ENCODE measurements at places on chromosomes 1 and 21.
A peak's percentile ranks its signal among the peaks of the same experiment; 100 is the strongest.

GRCh38 chr1:45516465-45516864 lies 5.2 kb downstream of the PRDX1 start:
- no peak for DNase-seq

GRCh38 chr1:154741327-154741726 lies 128.8 kb downstream of the KCNN3 start:
- DNase-seq, result no peak

GRCh38 chr1:200916681-200917080 lies 22.0 kb downstream of the INAVA start:
- no peak for DNase-seq

GRCh38 chr1:58809325-58810010 lies 25.6 kb upstream of the JUN start:
- no peak for DNase-seq

DNA sequence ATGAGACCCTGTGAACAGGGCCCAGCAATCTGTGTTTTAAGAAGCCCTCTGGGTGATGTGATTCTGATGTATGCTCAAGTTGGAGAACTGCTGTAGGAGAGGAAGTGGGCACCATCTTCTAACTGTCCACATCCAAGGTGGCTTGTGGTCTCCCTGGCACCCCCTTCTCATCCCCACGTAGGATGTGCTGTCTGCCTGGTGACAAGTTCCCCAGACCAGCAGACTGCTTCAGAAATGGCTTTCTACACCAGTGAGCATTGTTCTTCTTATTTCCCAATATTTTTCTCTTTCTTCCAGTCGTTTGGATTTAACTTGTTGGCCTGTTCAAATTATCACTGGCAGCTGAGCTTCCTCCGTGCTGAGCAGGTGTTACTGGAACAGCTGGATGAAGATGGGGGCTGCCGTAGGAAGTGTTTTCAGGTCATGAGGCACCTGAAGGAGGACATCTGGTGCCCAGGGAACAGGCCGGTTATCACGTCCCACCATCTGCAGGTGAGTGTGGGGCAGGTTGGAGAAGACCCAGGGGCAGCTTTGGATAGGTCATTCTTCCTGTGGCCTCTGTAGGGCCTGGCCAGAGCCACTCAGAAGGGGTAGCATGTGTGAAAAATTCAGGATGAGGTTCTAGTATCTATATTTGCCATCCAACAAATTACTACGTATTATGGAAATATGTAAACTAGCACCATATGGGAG lies 16.8 kb downstream of the MAB21L3 start:
- DNase-seq, result no peak

DNA sequence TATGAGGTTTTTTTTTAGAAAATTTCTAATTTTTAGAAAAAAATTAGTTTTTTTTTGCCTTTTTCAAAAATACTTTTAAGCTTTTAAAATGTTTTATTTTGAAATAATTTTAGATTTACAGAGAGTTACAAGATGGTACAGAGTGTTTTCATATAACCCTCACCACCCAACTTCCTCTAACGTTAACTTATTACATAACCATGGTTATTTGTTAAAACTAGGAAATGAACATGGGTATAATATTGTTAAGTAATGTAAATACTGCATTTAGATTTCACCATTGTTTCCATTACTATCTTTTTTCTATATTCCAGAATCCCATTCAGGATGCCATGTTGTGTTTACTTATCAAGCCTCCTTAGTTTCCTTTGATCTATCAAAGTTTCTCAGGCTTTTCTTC lies 45.2 kb upstream of the ST6GALNAC3 start:
- DNase-seq, result no peak

DNA sequence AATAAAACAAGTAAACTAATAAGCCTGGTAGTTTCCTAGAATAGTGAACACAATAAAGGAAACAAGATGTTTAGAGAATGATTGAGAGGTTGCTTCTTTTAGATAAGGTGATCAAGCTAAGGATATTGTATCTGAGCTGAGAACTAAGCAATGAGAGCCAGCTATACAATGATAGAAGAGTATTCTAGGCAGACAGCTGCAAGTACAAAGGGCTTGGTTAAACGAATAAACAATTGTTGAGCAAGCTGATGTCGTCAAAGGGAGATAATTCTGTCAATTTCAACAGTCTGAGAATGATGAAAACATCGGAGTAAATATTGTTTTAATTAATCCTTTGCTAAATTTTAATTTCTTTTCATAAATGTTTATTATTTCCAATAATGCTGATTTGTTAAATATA lies 5.5 kb upstream of the FH start:
- no peak for DNase-seq

GRCh38 chr1:86778569-86779239 lies 74.3 kb downstream of the SH3GLB1 start:
- no peak for DNase-seq

GRCh38 chr1:41462680-41463004 lies 21.8 kb downstream of the EDN2 start:
- no peak for DNase-seq

GRCh38 chr1:201253906-201254624 lies 29.2 kb upstream of the PKP1 start:
- DNase-seq, result no peak

DNA sequence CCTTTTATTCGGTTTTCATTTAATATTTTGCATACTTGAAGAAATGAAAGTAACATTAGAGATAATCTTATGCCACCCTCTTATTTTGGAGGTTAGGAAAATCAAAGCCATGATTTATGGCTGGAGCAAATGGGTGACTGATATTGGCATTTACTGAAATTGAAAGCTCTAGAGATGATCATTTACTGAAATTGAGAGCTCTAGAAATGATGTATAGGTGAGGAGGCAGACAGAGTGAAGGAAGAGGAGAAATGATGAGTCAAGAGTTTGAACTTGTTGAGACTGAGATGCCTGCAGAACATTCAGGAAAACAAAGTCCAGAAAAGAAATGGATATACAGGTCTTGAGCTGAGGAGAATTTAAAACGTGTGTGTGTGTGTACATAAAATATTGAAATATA lies 217.6 kb downstream of the LTN1 start:
- DNase-seq, result no peak

DNA sequence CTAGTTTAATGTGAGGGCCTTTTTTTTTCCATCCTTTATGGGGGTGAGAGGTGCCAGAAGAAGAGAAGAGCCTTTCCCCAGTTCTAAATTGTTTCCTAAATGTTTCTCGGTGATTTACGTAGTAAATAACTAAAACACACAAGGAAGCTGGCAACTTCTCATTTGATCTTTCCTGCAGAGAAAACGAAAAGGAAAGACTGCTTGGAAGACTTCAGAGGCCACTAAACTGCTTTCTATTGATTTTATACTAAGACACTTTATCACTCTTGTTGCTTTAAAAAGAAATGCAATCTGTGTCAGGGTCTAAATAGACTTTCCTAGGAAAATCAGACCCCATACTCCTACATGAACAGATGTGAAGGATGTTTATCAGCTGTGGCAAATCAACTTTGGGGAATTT lies 52.1 kb upstream of the KAZN start:
- no peak for DNase-seq

GRCh38 chr21:33948951-33949444 lies 33.4 kb upstream of the ATP5PO start:
- no peak for DNase-seq

DNA sequence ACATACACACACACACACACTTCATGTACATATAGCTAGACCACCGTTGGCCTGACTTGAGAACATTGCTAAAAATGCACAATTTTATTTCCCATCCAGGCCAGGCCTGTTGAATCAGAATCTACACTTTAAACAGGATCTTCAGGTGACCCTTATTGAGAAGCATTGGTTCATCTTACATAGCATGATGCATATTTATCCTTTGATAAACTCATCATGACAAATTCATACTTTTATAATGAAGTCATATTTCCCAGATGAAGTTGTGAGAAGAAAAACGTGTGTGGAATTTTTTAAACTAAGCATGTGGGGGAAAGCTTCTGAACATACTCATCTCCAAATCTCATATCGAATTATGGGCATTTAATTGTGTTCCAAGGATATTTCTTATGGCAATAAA lies 877.7 kb downstream of the MRPL39 start:
- no peak for DNase-seq

- DNase-seq, result no peak
Observed at GRCh38 chr1:231705806-231706760, 79.5 kb downstream of the DISC1 start.

- DNase-seq, result no peak
Observed at GRCh38 chr1:76129731-76130130, 55.2 kb downstream of the ST6GALNAC3 start.

GRCh38 chr1:42152119-42152518 lies 1.1 kb upstream of the GUCA2B start:
- DNase-seq, result no peak

- no peak for DNase-seq
Observed at GRCh38 chr1:60262701-60263100, 189.1 kb upstream of the C1orf87 start.

DNA sequence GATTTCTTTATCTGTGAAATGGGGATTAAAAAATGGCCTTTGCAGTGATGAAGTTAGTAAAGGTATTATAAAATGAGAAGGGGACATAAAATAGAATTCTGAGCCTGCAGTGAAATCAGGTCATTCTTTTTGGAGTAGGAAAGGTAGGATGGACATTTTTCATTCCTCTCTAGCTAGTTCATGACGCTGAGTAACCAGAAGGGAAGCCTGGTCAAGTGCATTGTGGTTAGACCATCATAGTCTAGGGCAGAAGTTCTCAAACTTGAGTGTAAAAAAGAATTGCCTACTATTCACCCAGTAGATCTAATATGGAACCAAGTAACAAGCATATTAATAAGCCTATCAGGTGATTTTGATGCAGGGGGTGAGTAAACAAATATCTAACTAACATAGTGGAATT lies 50.8 kb downstream of the TGFB2 start:
- DNase-seq, result no peak

GRCh38 chr1:231016966-231017365 lies 23.1 kb downstream of the FAM89A start:
- no peak for DNase-seq

DNA sequence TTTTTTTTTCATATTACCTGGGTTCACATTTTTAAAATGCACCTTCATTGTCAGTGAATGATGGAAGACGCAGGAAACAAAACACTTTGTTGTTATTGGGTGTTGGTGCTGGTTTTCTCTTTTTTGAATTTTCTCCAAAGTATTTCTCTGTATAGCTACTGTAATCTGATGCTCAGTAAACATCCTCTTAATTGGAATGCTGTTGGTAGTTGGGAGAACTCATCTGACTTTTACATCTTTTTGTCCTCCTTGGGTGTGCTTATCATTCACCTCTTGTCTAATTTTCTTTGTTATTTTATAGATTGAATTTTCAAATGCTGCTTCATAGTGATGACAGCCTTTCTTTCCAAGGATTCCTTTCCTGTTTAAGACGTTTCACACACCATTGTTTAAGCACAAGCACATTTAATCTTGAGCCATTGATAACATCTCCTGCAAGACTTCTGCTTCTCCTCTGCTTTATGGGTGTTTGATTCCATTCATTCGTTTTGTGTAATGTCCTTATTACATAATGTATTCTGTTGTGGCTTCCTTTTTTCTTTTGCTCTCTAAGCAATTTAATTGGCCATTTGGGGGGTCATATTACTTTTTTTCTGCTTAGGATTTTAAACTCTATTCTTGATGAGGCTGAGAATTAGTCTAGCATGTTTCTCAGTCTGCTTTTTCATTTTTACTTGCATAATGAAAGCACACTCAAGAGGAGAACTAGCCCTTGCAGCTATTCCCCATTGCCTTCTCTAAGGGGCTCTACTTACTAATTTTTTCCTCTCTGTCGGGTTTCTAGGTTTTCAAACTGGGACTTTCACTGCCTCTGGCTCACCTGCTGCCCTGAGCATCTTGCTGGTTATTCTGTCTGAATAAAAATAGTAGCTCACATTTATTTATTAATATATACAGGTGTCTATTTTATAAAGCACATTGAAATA lies 42.0 kb upstream of the CD34 start:
- DNase-seq, result no peak

GRCh38 chr1:207454046-207454964 lies at the start of gene CR2:
Gene CR2 (plus strand): TSS chr1:207454328. CDS start chr1:207454419, 91 bp downstream.
- DNase-seq, result peak; percentile 45

GRCh38 chr1:187862506-187862905 lies 1033.8 kb downstream of the PLA2G4A start:
- no peak for DNase-seq

- no peak for DNase-seq
Observed at GRCh38 chr1:14855801-14856200, 257.3 kb downstream of the KAZN start.

- DNase-seq, result no peak
Observed at GRCh38 chr1:22057861-22058260, 5.4 kb downstream of the CDC42 start.

- DNase-seq, result no peak
Observed at GRCh38 chr21:44991538-44992483, 52.0 kb downstream of the SLX9 start.

- peak; percentile 37 for DNase-seq
Observed at GRCh38 chr1:205430696-205431305, 8.9 kb upstream of the LEMD1 start.

DNA sequence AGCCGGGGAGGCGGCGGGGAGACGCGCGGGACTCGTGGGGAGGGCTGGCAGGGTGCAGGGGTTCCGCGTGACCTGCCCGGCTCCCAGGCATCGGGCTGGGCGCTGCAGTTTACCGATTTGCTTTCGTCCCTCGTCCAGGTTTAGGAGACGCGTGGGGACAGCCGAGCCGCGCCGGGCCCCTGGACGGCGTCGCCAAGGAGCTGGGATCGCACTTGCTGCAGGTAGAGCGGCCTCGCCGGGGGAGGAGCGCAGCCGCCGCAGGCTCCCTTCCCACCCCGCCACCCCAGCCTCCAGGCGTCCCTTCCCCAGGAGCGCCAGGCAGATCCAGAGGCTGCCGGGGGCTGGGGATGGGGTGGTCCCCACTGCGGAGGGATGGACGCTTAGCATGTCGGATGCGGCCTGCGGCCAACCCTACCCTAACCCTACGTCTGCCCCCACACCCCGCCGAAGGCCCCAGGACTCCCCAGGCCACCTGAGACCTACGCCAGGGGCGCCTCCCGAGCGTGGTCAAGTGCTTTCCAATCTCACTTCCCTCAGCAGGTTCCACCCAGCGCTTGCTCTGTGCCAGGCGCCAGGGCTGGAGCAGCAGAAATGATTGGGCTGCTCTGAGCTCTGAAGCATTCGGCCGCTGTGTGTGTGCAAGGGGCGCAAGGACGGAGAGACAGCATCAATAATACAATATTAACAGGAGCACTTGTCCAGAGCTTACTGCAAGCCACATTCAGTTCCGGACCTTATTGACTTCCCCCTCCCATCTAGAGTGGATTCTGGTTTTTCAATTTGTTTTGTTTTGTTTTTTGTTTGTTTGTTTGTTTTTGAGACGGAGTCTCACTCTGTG lies 10.3 kb downstream of the SIM2 start:
- DNase-seq, result no peak

GRCh38 chr1:19569786-19570185 lies 74.3 kb upstream of the NBL1 start:
- DNase-seq, result no peak
